ENCODE measurements at places on chromosomes 1 and 21.

DNA sequence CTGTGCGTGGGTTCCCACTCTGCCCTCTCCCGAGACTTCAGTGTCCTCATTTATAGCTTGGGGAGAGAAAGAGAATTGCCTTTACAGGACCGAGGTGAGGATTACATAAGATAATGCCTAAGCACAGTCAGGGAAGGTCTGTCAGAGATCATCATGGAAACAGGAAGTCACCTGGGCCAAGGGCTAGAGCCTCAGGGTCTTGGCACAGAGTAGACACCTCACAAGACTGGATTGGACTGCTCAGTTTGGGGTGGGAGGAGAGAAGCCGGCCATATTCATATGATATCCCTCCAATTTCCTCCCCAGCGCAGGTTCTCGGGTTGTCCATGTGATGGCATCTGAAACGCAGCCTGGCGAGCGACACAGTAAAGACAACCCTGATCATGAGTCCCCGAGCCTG lies 3.8 kb downstream of the CNR2 start:
- DNase-seq = no peak

- no peak for DNase-seq
Observed at GRCh38 chr21:16309250-16309971, 579.6 kb downstream of the USP25 start.

- no peak for DNase-seq
Observed at GRCh38 chr21:46213620-46214286, 14.8 kb downstream of the LSS start.

- DNase-seq = no peak
Observed at GRCh38 chr1:248834343-248834940, 3.6 kb upstream of the ZNF672 start.
